ENCODE measurements at places on chromosomes 7 and 10. TPM values are rescaled to one million over a fixed set of nuclear protein-coding genes. Genes with fewer than 3 reads are reported as not detected.

GRCh38 chr10:81814842-81815241 is 60.2 kb upstream of the NRG3 start:
- no peak for ATAC-seq

GRCh38 chr10:62058896-62059216 is 157.4 kb downstream of the ARID5B start:
- ATAC-seq = no peak

DNA sequence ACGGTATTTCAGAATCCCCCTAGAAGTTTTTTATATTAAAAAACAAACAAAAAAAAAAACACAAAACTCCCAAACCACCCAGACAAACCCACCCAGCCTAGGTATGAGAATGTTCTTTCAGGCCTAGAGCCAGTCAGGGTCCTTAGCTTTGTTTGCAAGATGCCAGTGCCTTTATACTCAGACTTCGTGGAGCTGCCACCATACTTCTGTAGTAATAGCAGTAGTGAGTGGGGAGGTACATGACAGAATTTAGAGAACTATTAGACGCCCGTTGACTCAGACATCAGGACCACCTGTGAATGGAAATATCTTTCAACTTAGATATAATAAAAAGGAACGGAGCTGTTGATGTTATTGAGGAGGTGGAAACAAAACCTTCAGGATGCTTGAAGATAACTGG is 138.2 kb upstream of the MKLN1 start:
- peak; percentile 43 for ATAC-seq

GRCh38 chr10:88508796-88509195 is 74.3 kb downstream of the RNLS start:
- ATAC-seq = no peak

The KCNH2 gene
- total RNA-seq = 0.77 TPM

Data from activated T-helper 17 cell treated with anti-CD3 and anti-CD28 coated beads, Interleukin-2, amount 50 U/mL, for 72 hours (primary cell).